ENCODE measurements at places on chromosomes 4 and X. TPM values are rescaled to one million over a fixed set of nuclear protein-coding genes. Genes with fewer than 3 reads are reported as not detected.

Gene TMEM31
- not detected for total RNA-seq

Gene PRR32
- not detected for total RNA-seq

Gene PLAC8
- 23.3 TPM for total RNA-seq

Gene TDO2
- total RNA-seq = not detected

Gene HMX1
- total RNA-seq = not detected

Gene PGAM4
- total RNA-seq = not detected

Gene HTN1
- not detected for total RNA-seq

Gene ADH7
- total RNA-seq = not detected

Gene SATL1
- total RNA-seq = not detected

Gene UGT2A1
- total RNA-seq = not detected

Gene SCRG1
- not detected for total RNA-seq

All from activated CD8-positive, alpha-beta memory T cell treated with anti-CD3 and anti-CD28 coated beads, Interleukin-2, amount 10 ng/mL, durations not matched to agents 7 days and 5 days (primary cell).